Endodermal cell (in vitro differentiated cells): ENCODE measurements at places on chromosomes 7 and 10.
A peak's percentile ranks its signal among the peaks of the same experiment; 100 is the strongest.

- peaks cover 5% of the 10 kb centered on the region for H3K4me1 ChIP-seq
- H3K27me3 ChIP-seq, result no peaks in the 10 kb centered on the region
- DNase-seq, result peak; percentile 64
Measured at GRCh38 chr10:6211671-6212635, 9.2 kb downstream of the PFKFB3 start.

DNA sequence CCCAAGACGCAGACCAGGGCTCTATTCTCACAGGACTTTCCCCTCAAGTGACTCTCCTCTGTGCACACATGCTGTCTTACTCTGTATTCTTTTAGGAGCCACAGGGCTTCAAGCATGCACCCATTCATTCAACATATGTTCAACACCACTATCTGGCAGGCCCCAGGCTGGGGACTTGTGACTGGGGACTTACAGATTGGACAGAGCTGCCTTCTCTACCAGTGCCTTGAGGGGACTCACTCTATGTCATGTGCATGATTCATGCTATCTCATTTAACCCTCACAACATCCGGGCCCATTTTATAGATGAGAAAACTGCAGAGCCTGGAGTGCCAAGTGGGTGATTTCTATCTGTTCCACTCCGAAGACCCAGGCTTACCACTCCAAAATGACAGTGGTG lies 34.3 kb downstream of the MYL10 start:
- no peaks in the 10 kb centered on the region for H3K27me3 ChIP-seq
- DNase-seq, result no peak
- H3K4me3 ChIP-seq, result no peak overlapping the region

DNA sequence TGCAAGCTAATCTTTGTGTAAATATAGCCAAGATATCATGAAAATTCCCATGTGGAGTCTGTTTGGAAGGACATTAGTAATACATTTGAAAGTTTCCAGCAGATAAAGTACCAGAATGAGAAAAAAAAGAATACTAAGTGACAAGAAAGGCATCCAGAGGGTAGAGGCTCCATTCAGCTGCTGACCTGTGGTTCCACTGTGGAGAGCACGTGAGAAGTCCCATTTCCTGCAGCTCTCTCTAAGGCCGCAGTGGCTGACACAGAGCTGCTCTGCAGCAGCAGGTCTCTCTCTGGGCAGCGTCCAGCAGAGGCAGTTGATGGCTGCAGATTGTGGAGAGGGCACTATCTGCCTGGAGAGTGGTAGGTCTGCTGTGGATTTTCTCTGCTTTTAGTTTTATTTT lies 100.1 kb upstream of the TMEM72 start:
- no peak for DNase-seq
- H3K27me3 ChIP-seq, result no peaks in the 10 kb centered on the region
- no peak overlapping the region for H3K27ac ChIP-seq
- H3K4me1 ChIP-seq, result no peaks in the 10 kb centered on the region
- H3K36me3 ChIP-seq, result no peaks in the 10 kb centered on the region

DNA sequence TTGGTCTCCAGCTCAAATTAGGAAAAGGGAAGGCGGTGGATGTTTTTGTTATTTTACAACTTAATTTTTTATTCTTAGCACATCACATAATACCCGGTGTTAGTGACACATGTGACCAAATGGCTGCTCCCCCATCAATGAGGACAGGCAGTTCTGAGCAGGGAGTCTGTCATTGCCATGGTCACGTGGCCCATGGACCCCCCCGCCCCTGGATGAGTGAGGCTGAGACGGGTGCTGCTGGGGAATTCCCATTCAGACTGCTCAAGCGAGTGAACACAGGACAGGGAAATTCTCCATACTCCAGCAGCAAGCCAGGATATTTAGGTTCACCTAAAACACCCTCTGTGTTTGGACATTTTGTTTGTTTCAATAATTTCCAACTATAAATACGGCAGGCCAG lies 34.7 kb upstream of the SLC35B4 start:
- H3K27me3 ChIP-seq, result no peaks in the 10 kb centered on the region
- H3K4me3 ChIP-seq, result no peak overlapping the region
- no peaks in the 10 kb centered on the region for H3K36me3 ChIP-seq
- peaks cover 6% of the 10 kb centered on the region for H3K4me1 ChIP-seq
